ENCODE measurements at places on chromosomes 13 and 19.

GRCh38 chr19:2613507-2614295, 88.8 kb downstream of the GNG7 start:
- DNase-seq = peak; percentile 65

DNA sequence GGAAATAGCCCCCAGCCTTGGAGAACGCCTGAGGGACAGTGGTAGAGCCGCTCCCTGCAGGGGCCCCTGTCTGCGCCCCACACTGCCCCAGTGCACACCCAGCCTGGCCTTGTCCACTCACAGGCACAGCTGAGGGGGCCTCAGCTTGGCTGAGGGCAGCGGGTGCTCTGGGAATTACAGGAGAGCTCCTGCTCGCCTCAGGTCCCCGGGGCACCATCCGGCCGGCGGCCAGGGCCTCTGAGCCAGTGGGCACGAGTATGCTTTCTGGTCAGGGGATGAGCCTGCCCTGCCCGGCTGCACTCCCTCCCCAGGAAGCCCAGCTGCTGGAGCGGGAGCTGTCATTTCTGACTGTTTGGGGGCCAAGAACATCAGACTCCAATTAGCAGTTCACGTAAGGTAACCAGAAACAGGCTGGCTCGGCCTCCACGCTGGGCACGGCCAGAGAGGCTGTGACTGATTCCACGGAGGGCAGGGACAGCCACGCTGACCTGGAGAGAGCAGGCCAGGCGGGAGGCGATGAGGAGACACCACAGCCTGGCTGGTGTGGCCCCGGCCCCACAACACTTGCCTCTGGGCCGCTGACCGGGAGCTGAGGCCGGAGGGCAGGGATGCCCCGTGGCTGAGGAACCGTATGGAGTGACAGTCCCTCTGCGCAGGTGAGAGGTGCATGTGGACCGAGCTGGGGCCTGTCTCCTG, 15.4 kb downstream of the CEBPG start:
- no peak for DNase-seq

- DNase-seq = no peak
Observed at GRCh38 chr19:15418231-15418578, 583 bp downstream of the AKAP8L start.

- DNase-seq = no peak
Observed at GRCh38 chr13:28299916-28300315, 161.6 kb downstream of the PAN3 start.

DNA sequence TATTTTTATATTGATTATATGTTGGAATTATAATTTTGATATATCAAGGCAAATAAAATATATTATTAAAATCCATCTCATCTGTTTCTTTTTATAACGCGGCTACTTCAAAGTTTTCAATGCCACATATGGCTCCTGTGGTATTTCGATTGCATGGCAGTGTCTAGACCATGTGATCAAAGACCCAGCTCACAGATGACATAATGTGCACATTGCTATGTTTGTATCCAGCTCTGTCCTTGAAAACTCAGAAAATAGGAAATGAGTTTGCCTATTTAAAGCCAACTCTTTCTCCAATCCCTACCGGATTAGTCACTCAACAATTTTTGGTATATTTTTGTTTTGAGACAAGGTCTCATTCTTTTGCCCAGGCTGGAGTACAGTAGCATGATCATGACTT, 26.2 kb downstream of the TMTC4 start:
- no peak for DNase-seq

DNA sequence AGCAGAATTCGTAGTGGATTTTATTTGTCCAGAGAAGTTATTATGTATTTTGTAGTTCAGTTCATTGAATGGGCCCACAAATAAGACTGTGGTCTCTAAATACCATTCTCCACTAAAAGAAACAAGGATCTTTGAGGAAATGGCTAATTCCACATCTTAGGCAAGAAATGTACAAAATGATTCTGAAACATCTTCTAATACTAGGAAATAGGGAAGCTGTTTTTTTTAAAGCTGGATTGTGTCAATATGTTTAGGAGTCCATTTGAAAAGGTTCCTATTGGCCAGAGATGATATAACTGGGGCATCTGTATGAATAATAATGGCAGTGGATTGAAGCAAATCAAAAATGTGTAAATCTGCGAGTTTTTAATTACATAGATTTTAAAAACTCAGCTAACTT, 88.5 kb upstream of the SIAH3 start:
- no peak for DNase-seq

DNA sequence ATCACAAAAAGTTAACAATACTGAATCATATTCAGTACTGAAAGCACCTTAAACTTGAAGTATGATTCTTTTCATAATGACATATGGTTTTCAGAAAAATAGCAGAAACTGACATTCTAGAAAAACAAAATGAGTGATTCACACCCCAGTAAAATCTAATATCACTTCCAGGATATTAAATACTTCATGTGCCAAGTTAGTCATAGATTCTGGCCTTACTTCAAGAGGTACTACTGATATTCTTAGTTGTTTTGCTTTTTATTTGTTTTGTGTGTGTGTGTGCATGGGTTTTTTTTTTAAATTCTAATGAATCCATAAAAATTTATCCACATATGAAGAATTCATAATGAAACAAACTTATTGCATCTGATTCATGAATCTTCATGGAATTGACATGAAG, 207.9 kb upstream of the UFM1 start:
- no peak for DNase-seq

- no peak for DNase-seq
Observed at GRCh38 chr13:60273971-60274527, 110.3 kb upstream of the DIAPH3 start.

GRCh38 chr13:19590423-19590822, 29.1 kb upstream of the TPTE2 start:
- no peak for DNase-seq

DNA sequence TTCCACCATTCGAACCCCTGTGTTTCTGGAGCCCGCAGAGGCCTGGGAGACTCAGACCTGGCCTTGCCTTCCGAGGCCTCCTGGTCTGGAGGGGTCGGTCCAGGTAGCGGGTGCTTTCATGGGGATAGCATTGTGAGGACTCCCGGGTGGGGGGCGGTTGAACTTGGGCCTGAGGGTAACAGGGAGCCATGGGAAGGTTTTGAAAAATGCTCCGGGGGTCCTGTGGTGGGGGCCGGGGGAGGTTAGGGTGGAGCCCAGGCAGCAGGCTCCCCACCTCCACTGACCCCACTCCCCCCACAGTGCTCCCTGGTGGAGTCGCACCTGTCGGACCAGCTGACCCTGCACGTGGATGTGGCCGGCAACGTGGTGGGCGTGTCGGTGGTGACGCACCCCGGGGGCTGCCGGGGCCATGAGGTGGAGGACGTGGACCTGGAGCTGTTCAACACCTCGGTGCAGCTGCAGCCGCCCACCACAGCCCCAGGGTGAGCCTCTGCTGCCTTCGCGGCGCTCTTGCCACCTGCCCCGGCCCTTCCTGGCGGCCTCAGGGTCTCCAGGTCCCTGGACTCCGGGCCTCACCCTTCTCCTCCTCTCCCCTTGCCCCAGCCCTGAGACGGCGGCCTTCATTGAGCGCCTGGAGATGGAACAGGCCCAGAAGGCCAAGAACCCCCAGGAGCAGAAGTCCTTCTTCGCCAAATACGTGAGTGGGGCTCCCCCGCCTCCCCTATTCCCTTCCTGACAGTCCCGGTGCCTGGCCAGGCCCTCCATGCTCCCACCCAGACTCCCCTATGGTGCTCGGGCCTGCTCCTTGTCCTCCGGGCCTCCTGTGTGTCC, 3.8 kb upstream of the GARIN5A start:
- DNase-seq = no peak

GRCh38 chr13:55553701-55554100, 1587.0 kb upstream of the PRR20A start:
- no peak for DNase-seq

- DNase-seq = no peak
Observed at GRCh38 chr13:94968757-94969086, 256.4 kb upstream of the SOX21 start.

DNA sequence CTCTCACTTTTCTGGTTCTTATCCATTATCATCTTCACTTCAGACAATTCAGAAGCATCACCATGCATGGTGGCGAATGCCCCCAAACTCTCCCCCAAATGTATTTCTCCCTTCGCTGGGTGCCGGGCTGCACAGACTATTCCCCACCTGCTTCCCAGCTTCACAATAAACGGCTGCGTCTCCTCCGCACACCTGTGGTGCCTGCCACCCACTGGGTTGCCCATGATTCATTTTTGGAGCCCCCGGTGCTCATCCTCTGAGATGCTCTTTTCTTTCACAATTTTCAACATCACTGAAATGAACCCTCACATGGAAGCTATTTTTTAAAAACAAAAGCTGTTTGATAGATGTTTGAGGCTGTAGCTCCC, 2.8 kb upstream of the F10 start:
- no peak for DNase-seq

GRCh38 chr19:1042689-1043511, 3.0 kb downstream of the ABCA7 start:
- no peak for DNase-seq

DNA sequence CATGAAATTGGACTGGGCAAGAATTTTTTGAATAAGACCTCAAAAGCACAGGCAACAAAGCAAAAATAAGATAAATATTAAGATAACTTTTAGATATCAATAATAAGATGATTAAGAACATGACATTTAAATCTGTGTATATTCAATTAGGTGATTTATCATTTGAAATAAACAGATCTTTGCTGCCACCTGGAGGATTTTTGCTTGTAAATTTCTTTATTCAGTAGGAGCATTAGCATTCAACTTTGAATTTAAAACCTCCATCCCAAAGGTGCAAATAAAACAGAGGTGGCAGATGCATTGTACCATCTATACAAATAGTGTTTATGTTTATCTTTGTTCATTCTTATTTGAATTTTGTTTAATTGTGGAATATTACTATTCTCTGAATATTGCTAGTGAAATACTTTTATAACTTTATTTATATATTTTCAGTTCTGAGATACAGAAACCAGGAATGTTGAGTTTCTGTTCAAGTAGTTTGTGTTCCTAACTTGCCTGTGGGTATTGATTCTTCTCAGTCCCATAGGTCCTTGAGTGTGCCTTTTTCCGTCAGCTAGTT, 20.9 kb downstream of the COG6 start:
- peak; percentile 11 for DNase-seq

- DNase-seq = no peak
Observed at GRCh38 chr13:91166714-91167511, 180.6 kb upstream of the MIR17HG start.

DNA sequence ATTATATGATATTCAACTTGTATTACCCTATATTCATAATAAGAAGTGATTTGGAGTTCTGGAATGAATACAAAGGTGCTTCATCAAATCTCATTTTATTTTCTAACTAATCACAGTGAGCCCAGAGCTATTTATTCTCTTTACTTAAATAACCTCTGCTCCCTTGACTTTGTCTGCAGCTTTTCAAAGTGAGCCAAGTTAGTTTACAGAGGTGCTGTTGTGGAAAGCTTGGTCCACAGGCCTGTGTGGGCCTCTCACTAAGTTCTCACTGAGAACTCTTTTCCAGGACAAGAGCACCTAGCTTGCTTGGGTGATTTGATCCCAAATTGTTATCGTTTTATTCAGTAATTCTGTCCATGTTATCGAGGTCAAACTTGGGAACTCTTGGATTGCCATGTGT, 319.3 kb downstream of the RFC3 start:
- DNase-seq = no peak

GRCh38 chr13:29520671-29521070, 74.8 kb downstream of the SLC7A1 start:
- no peak for DNase-seq

DNA sequence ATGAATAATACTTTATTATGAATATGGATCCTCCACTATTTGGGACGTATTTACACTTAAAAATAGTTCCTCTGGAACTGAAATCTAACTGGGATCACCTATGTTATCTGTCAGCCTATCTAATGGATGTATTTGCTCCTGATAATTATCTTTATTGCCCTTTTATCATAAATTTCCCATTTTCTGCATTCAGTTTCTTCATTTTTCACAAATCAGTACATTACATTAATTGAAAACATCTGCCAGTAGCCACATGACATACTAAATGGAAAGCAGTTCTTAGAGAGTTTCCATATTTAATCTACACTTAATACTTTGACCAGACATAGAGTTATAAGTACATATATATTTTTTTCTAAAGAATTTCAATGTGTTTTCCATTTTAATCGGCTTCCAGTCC, 888.8 kb downstream of the SLITRK6 start:
- DNase-seq = no peak

DNA sequence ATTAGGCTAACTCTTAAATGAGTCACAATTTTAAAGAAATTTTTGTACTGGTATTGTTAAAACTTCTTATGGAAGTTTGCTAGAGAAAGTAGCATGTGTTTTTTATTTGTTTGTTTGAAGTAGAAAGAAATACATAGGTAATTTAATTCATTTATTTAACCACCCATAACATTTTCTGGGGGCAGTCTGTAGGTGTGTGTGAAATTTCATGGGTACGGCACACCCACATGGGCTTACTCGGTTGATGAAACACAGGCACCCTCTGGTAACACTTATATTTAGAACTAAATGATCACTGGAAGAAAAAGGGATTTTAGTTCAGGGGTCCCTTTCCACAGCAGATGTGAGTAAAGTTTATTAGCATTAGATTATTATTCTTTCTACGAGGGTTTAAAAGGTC, 88.1 kb downstream of the DGKH start:
- DNase-seq = no peak

- DNase-seq = no peak
Observed at GRCh38 chr13:83352391-83352790, 529.9 kb downstream of the SLITRK1 start.

GRCh38 chr13:40599124-40599523, 67.3 kb downstream of the FOXO1 start:
- DNase-seq = no peak

DNA sequence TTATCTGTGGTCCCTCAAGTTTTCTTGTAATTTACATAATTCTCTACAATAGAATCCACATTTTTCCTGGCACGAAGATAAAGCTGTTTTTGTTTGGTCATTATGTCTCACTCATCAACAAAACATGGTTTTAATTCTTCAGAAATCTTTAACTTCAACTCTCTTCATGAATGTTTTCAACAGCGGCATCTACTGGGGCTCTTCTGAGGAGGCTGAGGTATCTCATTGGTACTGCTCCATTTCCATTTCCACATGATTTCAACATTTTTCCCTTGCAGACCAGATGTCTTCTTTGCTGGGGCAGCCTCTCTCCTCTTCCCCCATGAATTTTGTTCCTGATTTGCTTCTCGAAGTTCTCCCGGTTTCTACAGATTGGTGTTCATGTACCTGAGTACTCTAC, 5.8 kb upstream of the KBTBD7 start:
- no peak for DNase-seq

DNA sequence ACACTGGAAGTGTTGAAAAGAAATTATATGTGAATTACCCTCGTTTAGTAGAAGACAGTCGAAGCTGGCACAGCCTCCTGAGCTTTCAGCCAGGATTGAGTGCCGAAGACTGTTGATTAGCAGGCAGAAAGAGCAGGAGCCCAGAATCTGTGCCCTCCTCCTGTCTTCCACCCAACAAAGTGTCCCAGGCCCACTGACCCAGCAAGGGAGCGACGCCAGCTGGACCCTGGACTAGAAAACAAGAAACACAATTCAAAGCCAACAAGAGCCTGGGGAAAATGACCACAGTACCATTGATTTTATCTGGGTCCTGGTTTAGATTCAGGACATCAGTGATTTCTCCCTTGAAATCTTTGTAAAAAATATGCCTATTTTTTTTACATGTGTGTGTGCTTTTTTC, 120.7 kb downstream of the RXFP2 start:
- DNase-seq = no peak
